ENCODE measurements at places on chromosomes 5 and 9.

- DNase-seq = peak; percentile 26
Measured at GRCh38 chr9:38066914-38067858, 1.8 kb downstream of the SHB start.

GRCh38 chr5:56228631-56229030 lies 4.5 kb downstream of the ANKRD55 start:
- no peak for DNase-seq

- DNase-seq = peak; percentile 57
Measured at GRCh38 chr9:101848485-101848919, 110.1 kb upstream of the GRIN3A start.

DNA sequence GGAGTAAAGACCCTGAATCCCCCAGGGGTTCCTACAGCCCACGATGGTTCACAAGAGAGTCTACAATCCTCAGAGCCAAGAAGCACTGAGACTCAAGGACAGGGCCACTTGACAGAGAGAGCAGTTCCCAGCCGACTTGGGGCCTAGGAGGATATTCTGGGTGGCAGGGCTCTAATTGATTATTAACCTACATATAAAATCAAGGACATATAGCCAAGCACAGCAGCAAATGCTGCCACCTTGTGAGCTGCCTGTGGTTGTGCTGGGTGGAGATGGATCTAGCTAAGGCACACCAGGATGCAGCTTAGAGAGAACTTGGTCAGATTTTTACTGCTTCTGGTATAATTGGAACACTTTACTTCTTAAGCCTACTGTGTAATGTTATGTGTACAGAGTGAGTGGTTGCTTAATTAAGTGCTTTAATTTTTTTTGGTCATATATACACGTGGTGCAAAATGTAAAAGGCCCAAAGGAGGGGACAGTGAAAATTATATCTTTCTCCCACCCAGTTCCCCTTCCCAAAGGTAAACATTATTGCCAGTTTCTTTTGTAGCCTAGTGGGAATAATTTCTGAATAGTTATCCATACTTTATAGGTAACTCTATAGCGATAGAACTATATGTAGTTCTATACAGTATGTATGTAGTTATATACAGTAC lies 78.8 kb downstream of the F2RL2 start:
- peak; percentile 31 for DNase-seq

GRCh38 chr5:81132381-81132780 lies 100.7 kb upstream of the CKMT2 start:
- no peak for DNase-seq

Measured in fibroblast of skin of right biceps (primary cell).